Amniotic stem cell (primary cell): ENCODE measurements at places on chromosomes 16 and 17.

DNA sequence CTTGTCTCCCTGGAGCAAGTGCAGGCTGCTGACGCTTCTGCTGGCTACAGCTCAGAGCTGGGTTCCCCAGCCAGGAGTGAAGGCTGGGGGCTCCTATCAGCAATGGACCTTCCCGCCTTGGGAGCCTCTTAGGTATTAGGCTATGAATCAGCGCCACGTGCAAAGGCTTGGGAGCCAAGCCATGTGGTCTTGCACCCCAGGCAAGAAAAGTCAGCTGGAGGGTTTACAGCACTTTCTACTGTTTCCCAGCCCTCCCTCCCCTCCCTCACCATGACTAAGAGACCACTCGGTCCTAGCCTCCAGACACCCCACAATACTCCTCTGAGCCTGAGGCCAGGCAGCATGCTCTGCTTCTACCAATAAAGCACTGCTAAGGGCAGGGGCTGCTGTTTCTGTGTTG is 12.3 kb downstream of the EPX start:
- DNase-seq, result no peak

GRCh38 chr17:41835800-41836549 is at the start of gene NT5C3B:
NT5C3B (minus strand) TSS chr17:41836232; CDS start chr17:41836193, 39 bp downstream.
- no peak for DNase-seq

DNA sequence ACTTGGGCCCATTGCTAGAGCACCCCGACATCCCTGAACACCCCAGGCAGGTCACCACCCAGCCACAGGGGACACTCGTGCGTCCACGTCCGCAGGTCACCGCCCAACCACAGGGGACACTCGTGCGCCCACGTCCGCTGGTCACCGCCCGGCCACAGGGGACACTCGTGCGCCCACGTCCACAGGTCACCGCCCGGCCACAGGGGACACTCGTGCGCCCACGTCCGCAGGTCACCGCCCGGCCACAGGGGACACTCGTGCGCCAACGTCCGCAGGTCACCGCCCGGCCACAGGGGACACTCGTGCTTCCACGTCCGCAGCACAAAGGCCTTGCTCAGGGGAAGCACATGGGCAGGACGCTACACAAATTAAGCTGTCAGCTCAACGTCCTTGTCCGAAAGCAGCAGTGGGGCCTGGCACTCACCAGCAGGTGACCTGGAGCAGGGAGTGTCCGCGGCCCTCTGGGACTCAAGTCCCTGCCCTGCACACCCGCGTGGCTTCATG is 17.7 kb downstream of the GALNS start:
- DNase-seq, result no peak

- no peak for DNase-seq
Observed at GRCh38 chr16:84477661-84478060, 26.8 kb downstream of the MEAK7 start.

GRCh38 chr17:19013806-19014627 is 9.5 kb upstream of the FAM83G start:
- DNase-seq, result no peak

DNA sequence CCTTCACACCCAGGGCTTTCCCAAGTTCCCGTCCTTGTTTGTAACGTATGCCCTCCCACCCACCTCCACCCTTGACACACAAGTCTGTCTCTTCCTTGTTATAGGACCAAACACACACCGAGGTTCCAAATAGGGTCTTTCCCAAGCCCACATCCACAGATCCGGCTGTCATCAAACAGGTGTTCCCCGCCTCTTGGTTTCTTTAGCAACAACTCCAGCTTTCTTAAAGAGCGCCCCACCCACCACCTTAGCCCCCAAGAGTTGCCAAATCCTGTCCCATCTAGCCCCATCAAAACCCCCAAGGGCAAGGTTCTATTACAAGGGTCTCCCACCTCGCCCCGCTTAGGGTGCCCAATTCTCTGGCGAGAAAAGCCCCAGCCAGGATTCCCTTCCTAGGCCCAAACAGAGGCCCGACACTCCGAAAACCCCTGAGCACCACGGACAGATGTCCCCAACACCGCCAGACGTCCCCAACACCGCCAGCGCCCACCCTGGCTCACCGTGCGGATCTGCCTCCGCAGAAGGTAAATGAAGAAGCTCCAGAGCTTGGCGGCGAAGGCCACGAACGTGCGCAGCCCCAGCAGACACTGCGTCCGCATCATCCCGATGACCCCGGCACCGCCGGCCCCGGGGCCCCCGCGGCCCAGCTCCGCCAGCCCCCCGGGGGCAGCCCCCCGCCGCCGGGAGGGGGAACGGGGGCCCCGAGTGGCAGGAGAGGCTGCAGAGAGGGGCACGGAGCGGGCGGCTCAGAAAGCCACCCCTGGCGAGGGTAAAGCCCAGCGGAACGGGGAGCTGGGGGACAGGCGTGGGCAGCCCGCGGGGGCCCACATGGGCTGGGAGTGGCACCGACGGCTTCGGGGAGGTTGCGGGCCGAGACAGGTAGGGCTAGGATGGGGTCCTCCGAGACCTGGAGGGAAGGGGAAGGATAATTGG is 573 bp downstream of the CTDNEP1 start:
- no peak for DNase-seq

DNA sequence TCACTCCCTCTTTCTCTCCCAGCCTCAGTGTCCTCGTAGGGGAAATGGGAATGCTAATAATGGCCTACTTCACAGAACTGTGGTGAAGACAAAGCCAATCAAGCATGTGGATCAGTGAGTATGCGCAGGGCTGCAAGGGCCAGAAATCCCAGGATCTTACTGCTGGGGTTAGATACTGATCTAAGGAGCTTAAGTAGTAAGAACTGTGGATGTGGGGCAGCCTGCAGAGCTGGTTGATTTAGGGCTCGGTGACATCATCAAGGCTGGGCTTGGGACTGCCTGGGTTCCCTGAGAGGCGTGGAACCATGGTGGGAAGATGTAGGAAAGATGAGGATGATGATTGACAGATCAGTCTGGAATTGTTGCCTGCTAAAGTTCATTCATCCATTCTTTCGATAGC is 25.6 kb downstream of the GOSR2 start:
- DNase-seq, result no peak

GRCh38 chr17:49730078-49730784 is 22.5 kb upstream of the SLC35B1 start:
- no peak for DNase-seq

- no peak for DNase-seq
Observed at GRCh38 chr17:2157675-2158395, 102.9 kb downstream of the HIC1 start.

GRCh38 chr17:44530896-44531418 is 26.3 kb upstream of the FZD2 start:
- no peak for DNase-seq
